ENCODE measurements at places on chromosomes 6 and 20. TPM values are rescaled to one million over a fixed set of nuclear protein-coding genes. Genes with fewer than 3 reads are reported as not detected.

GRCh38 chr6:12047304-12047703, 35.2 kb downstream of the HIVEP1 start:
- no peaks in the 10 kb centered on the region for H3K36me3 ChIP-seq
- no peaks in the 10 kb centered on the region for H3K27me3 ChIP-seq
- H3K27ac ChIP-seq, result no peak overlapping the region
- H3K4me3 ChIP-seq, result no peak overlapping the region
- peaks cover 18% of the 10 kb centered on the region for H3K4me1 ChIP-seq

- no peak overlapping the region for H3K4me3 ChIP-seq
- DNase-seq, result no peak
- no peaks in the 10 kb centered on the region for H3K36me3 ChIP-seq
- H3K27ac ChIP-seq, result peak overlapping the region; percentile 65
- no peaks in the 10 kb centered on the region for H3K27me3 ChIP-seq
- no peaks in the 10 kb centered on the region for H3K4me1 ChIP-seq
Measured at GRCh38 chr6:57242505-57242904, 20.4 kb upstream of the RAB23 start.

GRCh38 chr6:130859161-130859867, 32.1 kb downstream of the SMLR1 start:
- H3K27me3 ChIP-seq, result no peaks in the 10 kb centered on the region
- no peak overlapping the region for H3K27ac ChIP-seq

- H3K27ac ChIP-seq, result no peak overlapping the region
- H3K4me1 ChIP-seq, result no peaks in the 10 kb centered on the region
- no peaks in the 10 kb centered on the region for H3K36me3 ChIP-seq
- DNase-seq, result no peak
Measured at GRCh38 chr6:163776196-163776905, 361.8 kb downstream of the QKI start.

- no peak overlapping the region for H3K27ac ChIP-seq
- H3K4me3 ChIP-seq, result no peak overlapping the region
- H3K4me1 ChIP-seq, result no peaks in the 10 kb centered on the region
- H3K27me3 ChIP-seq, result no peaks in the 10 kb centered on the region
- peaks cover 50% of the 10 kb centered on the region for H3K36me3 ChIP-seq
- no peak for DNase-seq
Measured at GRCh38 chr6:17813542-17813941, 106.8 kb upstream of the NUP153 start.

DNA sequence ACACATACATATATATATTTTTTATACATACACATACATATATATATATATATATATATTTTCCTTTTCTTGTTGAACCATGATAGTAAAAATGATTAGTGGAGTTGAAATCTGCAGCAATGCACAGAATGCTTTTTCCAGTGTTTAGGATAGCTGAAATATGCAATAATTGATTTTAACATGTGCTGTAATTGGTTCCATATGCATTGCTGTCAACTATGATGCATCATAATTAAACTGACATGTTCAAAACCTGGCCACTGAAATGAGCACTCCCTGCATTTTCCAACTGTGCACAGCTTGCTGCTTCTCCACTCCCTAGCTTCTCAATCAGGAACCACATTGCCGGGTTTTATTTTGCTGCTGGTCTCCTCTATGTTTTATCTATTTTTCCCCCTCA, 358.3 kb downstream of the PAX1 start:
- no peak overlapping the region for H3K4me3 ChIP-seq
- no peaks in the 10 kb centered on the region for H3K4me1 ChIP-seq
- no peak for DNase-seq
- no peaks in the 10 kb centered on the region for H3K27me3 ChIP-seq

GRCh38 chr6:151209071-151209831, 30.5 kb upstream of the AKAP12 start:
- no peaks in the 10 kb centered on the region for H3K4me1 ChIP-seq
- no peak overlapping the region for H3K27ac ChIP-seq
- no peaks in the 10 kb centered on the region for H3K27me3 ChIP-seq

DNA sequence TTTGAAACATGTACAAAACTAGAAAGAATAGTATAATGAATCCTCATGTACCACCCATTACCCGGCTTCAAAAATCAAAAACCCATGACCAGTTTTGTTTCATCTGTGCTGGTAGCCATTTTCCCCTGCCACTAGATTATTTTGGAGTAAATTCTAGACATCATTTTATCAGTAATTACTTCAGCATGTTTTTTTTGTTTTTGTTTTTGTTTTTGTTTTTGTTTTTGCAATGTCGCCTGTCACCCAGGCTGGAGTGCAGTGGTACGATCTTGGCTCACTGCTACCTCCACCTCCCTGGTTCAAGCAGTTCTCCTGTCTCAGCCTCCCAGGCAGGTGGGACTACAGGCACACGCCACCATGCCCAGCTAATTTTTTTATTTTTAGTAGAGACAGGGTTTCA, 8.0 kb upstream of the PKIG start:
- no peaks in the 10 kb centered on the region for H3K36me3 ChIP-seq
- H3K4me3 ChIP-seq, result no peak overlapping the region
- H3K27ac ChIP-seq, result peak overlapping the region; percentile 90

- peak overlapping the region; percentile 31 for H3K4me3 ChIP-seq
- H3K27ac ChIP-seq, result peak overlapping the region; percentile 58
- no peaks in the 10 kb centered on the region for H3K27me3 ChIP-seq
Measured at GRCh38 chr6:170280689-170281045, 10.2 kb downstream of the DLL1 start.

- H3K36me3 ChIP-seq, result no peaks in the 10 kb centered on the region
- no peaks in the 10 kb centered on the region for H3K4me1 ChIP-seq
- no peak overlapping the region for H3K27ac ChIP-seq
- no peaks in the 10 kb centered on the region for H3K27me3 ChIP-seq
- H3K4me3 ChIP-seq, result no peak overlapping the region
Measured at GRCh38 chr6:102064142-102064541, 670.6 kb downstream of the GRIK2 start.

GRCh38 chr20:13753436-13754036, 31.2 kb downstream of the ESF1 start:
- no peak for DNase-seq
- no peak overlapping the region for H3K27ac ChIP-seq
- H3K4me3 ChIP-seq, result no peak overlapping the region
- H3K4me1 ChIP-seq, result no peaks in the 10 kb centered on the region
- H3K36me3 ChIP-seq, result no peaks in the 10 kb centered on the region

DNA sequence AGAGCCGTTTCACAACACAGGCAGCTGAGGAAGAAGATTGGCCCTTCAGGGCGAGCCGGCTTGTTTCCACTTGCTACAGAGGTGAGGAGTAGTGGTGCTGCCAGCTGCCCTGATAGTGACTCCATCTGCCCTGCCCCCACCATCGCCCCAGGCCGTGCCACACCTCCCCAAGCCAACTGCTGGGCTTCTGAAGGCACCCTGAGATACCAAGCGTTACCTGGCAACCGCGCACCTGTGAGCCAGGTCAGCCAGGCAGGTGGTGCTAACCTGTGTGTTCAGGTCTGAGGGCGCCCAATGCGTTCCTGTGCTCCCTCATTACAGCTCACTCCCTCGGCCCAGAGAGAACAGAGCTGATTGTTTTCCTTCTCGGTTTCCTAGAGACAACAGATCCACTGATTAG, 299.1 kb upstream of the ID4 start:
- no peaks in the 10 kb centered on the region for H3K36me3 ChIP-seq
- no peaks in the 10 kb centered on the region for H3K27me3 ChIP-seq

DNA sequence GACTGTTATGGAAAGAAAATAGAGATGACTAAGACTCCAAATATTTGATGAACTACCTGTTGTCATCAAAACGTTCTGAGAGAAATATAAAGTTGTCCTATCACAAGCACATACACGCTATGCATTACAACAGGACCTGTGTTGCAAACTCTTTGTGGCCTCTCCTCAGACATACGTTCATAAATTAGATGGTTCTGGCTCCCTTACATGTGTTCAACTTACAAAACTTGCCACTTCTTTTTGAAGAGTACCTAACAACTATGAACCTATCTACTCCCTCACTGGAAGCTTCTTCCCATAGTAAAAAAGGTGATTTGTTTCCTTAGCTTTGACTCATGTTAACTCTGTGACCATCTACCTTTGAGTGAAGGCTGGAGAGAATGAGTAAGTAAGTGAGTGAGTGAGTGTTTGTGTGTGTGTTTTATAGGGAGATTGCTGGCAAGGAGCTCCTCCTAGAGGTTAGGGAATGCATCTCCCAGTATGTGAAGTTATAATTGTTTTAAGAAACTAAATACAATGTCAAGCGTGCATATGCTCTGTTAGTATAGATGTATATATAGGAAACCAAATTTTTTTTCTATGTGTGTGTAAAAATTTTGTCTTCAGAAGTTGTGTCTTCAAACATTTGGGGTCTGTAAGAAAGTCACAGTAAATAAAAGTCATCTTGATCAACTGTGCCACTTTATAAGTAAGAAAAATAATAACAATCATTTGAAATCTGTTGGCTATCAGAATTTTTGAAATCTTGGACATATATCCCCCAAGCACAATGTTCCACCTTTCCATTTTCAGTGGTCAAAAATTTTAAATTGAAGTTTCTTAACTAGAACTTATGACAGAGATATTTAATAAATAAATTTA, 1211.1 kb upstream of the GJE1 start:
- H3K36me3 ChIP-seq, result no peaks in the 10 kb centered on the region
- H3K4me3 ChIP-seq, result no peak overlapping the region
- no peaks in the 10 kb centered on the region for H3K27me3 ChIP-seq
- H3K27ac ChIP-seq, result no peak overlapping the region
- DNase-seq, result no peak

- H3K36me3 ChIP-seq, result no peaks in the 10 kb centered on the region
- H3K27ac ChIP-seq, result no peak overlapping the region
- no peak overlapping the region for H3K4me3 ChIP-seq
- no peaks in the 10 kb centered on the region for H3K27me3 ChIP-seq
Measured at GRCh38 chr20:6735942-6736845, 31.3 kb upstream of the BMP2 start.

DNA sequence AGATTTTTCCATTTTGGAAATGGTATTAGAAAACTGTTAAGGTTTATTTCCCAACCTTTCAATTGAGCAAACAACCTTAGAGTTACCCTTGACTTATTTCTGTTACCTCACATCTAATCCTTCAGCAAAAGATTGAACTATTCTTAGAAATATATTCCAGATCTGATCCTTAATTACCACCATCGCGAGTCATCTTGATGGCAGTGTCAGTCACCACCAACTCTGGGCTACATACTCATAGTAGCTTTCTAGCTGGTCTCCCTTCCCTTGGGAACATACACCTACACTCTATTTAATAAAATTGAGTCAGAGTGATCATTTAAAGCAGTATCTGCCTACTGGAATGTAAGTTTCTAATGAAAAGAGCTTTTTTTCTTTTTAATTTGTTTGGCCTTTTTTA, 308.2 kb downstream of the EYS start:
- H3K4me1 ChIP-seq, result no peaks in the 10 kb centered on the region
- DNase-seq, result no peak
- H3K36me3 ChIP-seq, result no peaks in the 10 kb centered on the region
- H3K27ac ChIP-seq, result no peak overlapping the region
- no peak overlapping the region for H3K4me3 ChIP-seq

- H3K4me1 ChIP-seq, result peaks cover 1% of the 10 kb centered on the region
- no peak overlapping the region for H3K27ac ChIP-seq
- H3K27me3 ChIP-seq, result no peaks in the 10 kb centered on the region
Measured at GRCh38 chr6:163701762-163702161, 287.2 kb downstream of the QKI start.

DNA sequence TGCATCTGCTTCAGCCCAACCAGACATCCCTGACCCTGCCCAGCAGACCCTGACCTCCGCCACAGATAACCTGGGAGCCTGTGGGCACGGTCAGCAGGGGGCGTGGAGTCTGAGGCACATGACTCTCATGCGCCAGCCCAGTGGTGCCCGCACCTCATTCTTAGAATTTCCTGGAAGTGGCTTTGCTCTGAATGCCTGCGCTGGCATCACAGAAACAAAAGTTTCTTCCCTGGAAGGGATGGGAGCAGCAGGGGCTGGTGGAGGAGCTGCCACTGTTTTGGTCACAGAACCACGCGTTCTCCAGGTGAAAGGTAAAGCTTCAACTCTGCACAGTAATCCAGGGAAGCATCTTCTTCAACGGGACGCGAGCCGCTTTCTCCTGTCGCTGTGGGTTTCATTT, 67.9 kb upstream of the DUSP22 start:
- no peaks in the 10 kb centered on the region for H3K27me3 ChIP-seq
- no peak overlapping the region for H3K27ac ChIP-seq
- no peak for DNase-seq
- peaks cover 8% of the 10 kb centered on the region for H3K4me1 ChIP-seq

DNA sequence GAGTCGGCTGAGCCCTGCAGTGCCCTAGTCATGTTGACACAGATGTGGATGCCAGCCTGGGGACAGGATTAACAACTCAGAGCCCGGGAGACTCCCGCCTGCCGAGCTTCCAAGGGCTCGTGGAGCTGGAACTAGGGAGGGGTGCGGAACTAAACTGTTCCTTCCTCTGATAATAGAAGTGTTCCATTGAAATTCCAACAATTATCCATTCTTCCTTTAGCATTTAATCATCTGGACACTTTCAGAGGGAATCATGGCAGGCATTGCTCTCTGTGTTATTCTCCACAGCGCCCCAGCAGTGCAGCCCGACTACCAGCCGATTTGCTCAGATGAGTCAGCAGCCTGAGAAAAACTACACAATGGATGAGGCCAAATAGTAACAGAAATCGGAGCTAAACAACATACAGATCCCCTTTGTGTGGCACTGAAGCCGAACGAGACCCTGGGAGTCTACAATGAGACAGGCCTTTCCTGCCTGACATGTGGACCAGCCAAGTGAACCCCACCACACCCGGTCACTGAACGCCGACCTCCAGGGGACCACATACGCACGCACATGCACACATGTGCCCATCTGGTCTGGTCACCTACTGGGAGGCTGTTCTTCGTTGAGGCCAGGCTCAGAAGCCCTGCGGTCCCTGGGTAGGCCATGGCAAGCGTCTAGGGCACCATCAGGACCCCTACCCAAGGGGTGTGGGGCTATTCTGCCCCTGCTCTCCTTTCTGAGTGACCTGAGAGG, 238.4 kb upstream of the AFDN start:
- no peak overlapping the region for H3K4me3 ChIP-seq
- DNase-seq, result peak; percentile 93
- no peaks in the 10 kb centered on the region for H3K27me3 ChIP-seq
- no peaks in the 10 kb centered on the region for H3K36me3 ChIP-seq

DNA sequence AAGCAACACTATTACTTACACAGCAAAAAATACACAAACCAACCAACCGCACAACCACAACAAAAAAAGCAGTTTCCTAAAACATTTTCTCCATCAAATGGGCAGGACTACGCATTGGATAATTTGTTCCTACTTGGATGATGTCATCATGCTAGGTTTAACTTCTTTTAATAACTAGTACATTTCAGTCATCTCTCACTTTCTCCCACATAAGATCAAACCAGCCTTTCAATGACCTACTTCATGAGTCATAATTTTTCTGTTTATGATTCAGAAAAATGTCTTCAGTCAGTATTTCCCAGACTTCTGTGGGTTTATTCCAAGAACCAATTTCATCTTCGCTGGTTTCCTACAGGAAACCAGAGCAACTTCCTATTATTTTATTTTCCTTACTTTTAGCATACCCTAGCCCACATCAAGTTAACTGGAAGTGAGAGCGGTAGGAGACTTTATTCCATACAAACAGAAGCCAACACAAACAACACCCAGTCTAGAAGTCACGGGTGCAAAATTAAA, 134.2 kb downstream of the GMDS start:
- no peak for DNase-seq
- no peaks in the 10 kb centered on the region for H3K27me3 ChIP-seq
- no peaks in the 10 kb centered on the region for H3K36me3 ChIP-seq
- H3K4me1 ChIP-seq, result no peaks in the 10 kb centered on the region
- H3K27ac ChIP-seq, result no peak overlapping the region

BACH2 gene
- 6.4 TPM for total RNA-seq

NPBWR2 gene
- total RNA-seq, result not detected

DEFB125 gene
- total RNA-seq, result not detected

BCAS1 gene
- total RNA-seq, result 2.7 TPM

CSTF1 gene
- total RNA-seq, result 27.0 TPM

SEL1L2 gene
- total RNA-seq, result not detected
